ENCODE measurements at places on chromosomes 6 and 20.
A peak's percentile ranks its signal among the peaks of the same experiment; 100 is the strongest.

GRCh38 chr6:145279993-145280392, 455.3 kb downstream of the EPM2A start:
- DNase-seq = no peak

- no peak for DNase-seq
Measured at GRCh38 chr6:116801971-116802370, 26.9 kb downstream of the GPRC6A start.

GRCh38 chr20:63507083-63507743, 8.3 kb upstream of the EEF1A2 start:
- no peak for DNase-seq

DNA sequence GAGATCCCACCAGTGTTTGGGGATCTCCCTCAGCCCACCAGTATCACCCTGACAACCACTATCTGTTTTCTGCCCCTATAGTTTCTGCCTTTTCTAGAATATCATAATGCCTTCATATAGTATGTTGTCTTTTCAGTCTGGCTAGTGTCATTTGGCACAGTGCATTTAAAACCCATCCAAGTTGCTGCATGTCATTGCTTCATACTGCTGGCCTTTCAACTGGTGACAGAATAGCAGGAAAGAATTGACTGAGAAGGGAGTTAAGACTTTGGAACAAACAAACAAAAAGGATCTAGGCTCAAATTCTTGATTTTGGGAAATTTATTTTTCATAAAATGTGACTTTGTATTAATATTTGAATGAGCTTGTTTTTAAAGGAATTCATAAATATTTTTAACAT, 4.5 kb downstream of the LMBRD1 start:
- DNase-seq = no peak

DNA sequence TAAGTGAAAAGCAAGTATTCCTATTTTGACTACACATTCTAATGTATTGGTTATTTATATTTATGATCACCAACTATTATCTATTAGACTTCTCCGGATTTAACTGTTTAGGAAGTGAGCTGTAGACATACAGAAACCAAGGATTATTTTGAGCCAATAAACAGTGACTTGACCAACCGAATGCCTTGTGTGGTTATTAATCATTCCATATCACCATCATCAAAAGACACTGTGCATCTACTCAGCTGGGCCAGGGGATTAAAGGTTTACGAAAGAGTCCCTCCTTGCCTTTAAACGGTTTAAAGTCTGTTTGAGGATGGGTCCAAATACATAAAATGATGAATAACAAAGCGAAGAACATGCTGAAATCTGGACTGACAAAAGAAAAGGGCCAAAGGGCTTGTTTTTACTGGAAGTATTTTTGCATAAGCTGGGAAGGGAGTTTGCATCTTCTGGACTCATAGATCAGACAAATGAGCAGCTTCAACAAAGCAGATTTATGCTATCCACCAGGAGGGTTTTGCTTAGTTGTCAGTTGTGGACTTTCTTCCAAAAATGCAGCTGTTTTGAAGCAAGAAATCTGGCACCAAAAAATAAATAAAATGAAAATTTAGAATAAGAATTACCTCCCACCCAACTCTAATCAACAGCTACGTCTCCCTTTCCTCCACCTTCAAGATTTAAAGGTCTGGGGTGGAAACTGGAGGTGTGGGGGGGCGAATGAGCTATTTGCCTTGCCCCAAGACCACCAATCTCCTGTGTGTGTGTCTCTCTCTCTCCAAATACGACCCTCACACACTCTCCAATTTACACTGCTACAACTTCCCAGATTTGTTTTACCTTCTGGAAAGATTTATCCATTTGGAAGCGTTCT, 33.6 kb upstream of the ID4 start:
- no peak for DNase-seq

GRCh38 chr6:105748737-105749161, 337.4 kb upstream of the PRDM1 start:
- DNase-seq = no peak

- no peak for DNase-seq
Measured at GRCh38 chr6:87675004-87675681, 26.9 kb downstream of the AKIRIN2 start.

DNA sequence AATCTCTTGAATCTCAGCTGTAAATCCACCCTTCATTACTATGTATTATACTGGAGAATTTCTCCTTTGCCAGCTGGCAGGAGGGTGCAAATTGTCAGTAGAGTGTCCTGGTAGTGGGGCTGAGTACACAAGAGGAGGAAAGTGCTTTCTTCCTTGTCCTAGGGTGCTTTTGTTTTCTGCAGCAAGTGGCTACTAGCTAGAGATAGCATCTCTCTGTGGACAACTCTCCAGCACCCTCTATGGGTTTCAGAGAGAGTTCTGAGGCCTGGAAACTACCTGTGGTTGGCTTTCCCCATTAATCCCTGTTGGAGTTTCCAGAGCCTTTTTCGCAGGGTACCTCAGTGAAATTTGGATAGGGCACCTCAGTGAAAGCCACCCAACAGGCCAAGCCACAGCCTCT, 422.5 kb upstream of the RGS17 start:
- no peak for DNase-seq

GRCh38 chr20:36794116-36794474, 20.5 kb upstream of the DSN1 start:
- no peak for DNase-seq

DNA sequence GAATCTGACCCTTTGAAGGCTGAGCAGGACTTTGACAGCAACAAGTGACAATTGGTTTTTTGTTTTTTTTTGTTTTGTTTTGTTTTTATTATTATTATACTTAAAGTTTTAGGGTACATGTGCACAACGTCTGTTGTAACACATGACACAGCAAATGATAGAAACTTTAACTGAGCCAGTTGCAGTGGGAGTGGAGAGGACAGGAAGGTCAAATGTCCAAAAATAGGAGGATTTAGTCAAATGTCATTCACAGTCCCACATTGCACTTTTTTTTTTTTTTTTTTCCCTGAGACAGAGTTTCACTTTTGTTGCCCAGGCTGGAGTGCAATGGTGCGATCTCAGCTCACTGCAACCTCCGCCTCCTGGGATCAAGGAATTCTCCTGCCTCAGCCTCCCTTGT, 223.0 kb downstream of the HIVEP2 start:
- no peak for DNase-seq

DNA sequence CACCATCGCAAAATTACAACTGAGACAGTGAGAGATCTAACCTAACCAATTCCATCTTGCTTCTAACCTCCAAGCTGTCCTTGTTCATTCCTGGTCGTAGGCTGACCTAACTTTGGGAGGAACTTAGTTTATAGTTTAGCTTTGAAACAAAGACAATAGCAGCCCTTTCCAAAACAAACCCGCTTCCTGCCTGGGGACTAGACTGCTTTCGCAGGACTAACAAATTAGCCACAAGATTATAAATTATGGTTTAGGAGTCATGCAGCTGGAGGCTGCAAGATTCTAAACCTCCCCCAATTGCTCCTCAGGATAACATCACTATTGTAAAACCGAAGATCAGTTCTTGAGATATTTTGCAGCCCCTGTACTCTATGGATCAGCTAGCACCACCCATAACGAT, 63.2 kb downstream of the TRIM27 start:
- DNase-seq = no peak

GRCh38 chr6:53440336-53440945, 91.7 kb upstream of the ELOVL5 start:
- peak; percentile 1 for DNase-seq

GRCh38 chr20:44071526-44072111, 115.4 kb downstream of the JPH2 start:
- no peak for DNase-seq

DNA sequence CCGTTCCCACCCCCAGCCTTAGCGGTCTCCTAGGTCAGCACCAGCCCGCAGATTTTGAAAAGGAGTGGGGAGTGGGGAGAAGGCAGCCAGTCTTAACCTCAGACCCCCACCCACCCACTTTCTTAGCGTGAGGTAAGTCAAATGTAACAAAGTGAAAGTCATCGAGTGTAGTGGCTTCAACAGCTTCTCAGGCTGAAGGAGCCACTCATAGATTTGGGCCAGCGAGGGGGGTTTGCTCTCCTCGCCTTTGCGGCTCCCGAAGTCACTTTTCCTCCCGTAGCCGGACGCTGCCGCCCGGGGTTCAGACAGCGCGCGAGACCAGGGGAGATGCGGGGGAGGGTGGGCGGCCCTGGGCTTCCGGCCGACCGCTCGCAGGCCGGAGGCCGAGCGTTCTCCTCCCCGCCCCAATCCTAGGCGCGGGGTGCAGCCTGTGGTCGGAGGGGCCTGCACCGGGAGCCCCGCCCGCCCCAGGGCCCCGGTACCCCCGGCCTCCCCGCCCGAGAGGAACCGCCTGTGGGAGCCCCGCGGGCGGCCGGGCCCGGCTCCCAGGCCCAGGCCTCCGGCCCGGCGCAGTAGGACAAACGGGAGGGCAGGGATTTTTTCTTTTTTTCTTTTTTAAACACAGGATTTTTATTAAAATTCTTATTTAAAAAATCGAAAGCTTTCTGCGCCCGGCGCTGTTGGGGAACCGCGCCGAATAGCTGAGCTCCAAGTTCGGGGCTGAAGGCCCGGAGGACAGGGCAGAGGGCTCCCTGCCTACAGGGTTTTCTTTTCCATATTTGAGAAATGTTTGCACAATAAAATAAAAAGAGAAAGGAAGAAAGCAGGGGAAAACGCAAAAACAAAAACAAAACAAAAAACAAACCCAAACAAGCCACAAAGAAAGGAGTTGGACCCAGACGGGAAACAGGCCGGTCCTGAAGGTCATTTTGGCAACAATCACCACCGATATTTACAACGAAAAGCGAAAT, 3.2 kb downstream of the NKX2-2 start:
- DNase-seq = no peak

GRCh38 chr6:90413867-90414266, 117.2 kb upstream of the BACH2 start:
- DNase-seq = peak; percentile 30

DNA sequence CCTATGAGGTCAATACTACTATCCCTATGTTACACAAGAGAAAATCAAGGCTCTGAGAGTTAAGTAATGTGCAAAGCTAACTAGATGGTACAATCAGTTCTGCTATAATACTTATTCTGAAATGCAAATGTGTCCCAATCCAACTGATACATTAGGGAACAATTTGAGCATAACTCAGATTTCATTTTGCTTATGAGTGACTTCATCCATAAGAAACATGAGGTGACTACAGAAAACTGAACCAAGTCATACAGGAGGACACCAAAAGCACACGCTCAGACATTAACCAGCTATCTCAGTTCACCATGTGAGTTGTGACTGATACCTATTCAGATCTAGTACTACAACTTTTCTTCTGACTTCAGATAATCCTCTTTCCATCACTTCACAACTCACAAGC, 179.9 kb upstream of the RUNX2 start:
- no peak for DNase-seq

- DNase-seq = no peak
Measured at GRCh38 chr6:164124986-164125385, 710.5 kb downstream of the QKI start.

GRCh38 chr20:15799871-15800270, 773.4 kb downstream of the KIF16B start:
- no peak for DNase-seq

DNA sequence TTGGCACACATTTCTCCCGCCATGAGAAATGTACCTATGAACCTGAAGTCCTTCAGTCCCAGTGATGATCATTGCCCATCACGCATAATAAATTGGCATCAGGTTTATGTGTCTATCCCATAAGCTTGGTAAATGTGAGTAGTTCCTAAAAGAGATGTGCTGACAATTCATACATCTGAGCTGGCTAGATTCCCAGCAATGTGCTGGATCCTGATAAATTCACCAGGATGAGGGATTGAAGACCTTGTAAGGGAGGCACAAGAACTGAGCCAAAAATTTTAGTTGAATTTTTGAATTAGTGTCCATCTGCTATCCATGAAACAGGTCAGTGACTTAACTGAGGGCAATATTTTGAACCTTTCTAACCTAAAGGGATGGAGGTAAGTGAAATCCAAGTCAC, 267.9 kb upstream of the CITED2 start:
- no peak for DNase-seq

DNA sequence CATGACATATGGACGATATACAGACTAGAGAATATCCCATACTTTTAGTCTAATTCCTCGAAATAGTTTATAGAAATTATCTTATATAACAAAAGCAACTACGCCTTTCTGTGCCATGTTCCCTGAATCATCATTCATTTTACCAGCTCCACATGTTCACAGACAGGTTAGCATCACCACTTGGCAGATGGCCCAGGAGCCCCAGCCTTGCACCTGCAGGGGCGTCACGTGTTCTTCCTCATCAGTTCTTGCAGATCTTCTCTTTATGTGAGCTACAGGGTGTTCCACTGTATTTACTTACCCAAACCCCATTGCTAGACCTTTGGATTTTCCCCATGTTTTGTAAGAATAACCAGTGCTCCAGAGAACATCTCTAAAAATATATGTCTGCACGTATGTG, 12.6 kb upstream of the BNIP5 start:
- DNase-seq = no peak

GRCh38 chr6:44042261-44042988, 84.8 kb downstream of the MRPL14 start:
- no peak for DNase-seq

DNA sequence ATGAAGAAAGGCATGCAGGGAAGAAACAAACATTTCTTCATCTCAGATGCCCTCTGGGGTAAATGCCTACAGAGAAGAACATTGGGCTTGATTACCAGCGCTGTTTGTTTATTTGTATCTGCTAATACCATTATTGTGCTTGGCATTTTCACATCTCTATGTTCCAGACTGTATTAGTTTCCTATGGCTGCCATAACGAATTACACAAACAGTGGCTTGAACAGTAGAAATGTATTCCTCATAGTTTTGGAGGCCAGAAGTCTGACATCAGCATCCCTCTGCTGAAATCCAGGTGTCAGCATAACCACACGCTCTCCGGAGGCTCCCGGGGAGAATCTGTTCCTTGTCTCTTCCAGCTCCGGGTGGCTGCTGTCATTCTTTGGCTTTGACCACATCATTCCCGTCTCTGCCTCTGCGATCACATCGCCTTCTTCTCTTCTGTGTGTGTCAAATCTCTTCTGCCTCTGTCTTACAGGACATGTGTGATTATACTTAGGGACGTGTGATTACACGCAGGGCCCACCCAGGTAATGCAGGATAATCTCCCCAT, 241.6 kb upstream of the SUPT3H start:
- no peak for DNase-seq

GRCh38 chr6:53347921-53348370, 804 bp downstream of the ELOVL5 start:
- DNase-seq = peak; percentile 62

DNA sequence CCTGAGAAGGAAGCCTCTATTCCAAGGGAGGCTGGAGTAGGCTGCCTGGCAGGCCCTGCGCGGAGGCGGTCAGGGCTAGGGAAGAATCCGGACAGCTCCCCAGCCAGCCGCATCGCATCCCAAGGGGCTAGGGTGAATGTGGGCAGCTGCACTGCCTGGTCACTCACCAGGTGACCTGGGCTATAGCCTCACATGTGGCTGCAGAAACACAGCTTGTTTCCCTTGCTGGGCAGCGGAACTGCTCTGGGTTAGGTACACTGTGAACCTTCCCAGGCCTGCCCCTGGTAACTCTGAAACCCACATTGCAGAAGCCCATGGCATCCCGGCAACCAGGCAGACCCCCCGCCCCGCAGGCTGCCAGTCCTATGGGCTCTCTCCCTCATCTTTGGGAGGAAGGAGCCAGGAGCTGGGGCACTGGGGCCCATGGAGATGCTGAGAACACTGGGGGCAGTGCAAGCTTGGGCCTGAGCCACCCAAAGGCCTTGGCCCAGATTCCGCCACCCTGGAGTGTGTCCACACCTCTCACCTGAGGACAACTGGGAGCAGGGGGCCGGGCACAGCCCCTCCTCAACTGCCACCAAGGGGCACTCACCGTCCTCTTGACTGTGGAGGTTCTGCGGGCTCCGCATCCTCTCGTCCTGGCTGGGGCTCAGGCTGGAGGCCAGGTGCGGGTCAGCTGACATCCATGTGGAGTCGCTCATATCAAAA, 111.0 kb downstream of the NOL4L start:
- no peak for DNase-seq
